ENCODE measurements at places on chromosomes 1 and 21.
A peak's percentile ranks its signal among the peaks of the same experiment; 100 is the strongest.

DNA sequence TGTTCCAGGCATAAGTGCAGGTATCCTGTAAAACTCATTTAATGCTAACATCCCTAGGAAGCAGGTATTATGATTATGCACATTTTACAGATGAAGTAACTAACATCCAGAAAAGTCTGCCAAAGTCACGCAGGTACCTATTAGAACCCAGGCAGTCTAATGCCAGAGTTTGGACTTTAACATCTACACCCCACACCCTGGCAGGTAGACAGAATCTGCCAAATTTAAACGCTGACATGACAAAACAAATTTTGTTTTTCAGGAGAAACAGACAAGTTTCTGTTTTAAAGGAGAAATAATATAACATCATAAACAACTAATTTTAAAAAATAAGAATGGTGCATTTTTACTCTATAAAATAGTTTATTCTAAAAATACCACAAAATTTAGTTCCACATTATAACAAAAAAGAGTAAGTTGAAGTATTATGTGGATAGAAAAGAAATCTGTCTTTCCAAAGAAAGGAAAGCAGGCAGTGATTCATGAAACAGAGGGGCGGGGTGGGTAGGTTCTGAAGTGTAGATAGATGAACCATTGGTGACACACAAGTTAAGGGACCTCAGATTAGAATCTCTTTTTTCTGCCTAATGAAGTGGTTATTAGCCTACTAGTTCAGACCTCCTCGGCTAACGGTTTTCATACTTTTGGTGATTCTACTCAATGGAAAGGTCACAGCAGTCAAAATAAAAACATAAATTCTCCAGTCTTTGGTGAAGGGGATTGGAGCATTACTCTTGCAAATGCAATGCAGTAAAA is 1.7 kb downstream of the ASPM start:
- peak; percentile 14 for ATAC-seq

DNA sequence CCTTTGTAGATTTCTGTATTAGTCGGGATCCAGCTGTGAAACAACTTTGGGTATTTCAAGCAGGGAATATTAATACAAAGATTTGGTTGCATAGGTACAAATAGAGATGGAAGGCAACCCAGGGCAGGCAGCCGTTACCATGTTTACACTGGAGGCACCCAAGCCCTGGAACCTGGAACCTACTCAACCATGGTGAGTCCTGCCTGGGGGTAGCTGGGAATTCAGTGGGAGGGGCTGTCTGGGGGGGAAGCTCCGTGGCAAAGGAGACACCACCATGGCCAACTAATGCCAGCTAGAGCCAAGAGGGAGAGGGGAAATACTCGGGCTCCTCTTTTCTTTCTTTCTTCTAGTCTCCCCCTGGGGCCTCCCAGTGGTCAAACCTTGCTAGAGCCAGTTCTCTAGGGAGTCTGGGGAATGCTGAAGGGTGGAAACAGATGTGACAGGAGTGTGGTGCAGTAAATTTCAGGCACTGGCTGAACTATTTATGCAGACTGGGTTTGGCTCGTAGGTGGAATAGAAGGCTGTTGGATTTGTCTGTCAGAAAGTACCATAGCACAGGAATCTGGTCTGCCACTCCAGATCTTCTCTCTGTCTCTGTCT is 91.9 kb upstream of the CACNA1E start:
- no peak for ATAC-seq

GRCh38 chr1:169886422-169886821 is 7.3 kb downstream of the SCYL3 start:
- ATAC-seq, result no peak

- no peak for ATAC-seq
Observed at GRCh38 chr21:45972353-45972715, 9.2 kb upstream of the COL6A1 start.

- no peak for ATAC-seq
Observed at GRCh38 chr1:221797506-221797905, 55.6 kb upstream of the DUSP10 start.

GRCh38 chr1:92538413-92539061 is 51.8 kb upstream of the GFI1 start:
- peak; percentile 39 for ATAC-seq

DNA sequence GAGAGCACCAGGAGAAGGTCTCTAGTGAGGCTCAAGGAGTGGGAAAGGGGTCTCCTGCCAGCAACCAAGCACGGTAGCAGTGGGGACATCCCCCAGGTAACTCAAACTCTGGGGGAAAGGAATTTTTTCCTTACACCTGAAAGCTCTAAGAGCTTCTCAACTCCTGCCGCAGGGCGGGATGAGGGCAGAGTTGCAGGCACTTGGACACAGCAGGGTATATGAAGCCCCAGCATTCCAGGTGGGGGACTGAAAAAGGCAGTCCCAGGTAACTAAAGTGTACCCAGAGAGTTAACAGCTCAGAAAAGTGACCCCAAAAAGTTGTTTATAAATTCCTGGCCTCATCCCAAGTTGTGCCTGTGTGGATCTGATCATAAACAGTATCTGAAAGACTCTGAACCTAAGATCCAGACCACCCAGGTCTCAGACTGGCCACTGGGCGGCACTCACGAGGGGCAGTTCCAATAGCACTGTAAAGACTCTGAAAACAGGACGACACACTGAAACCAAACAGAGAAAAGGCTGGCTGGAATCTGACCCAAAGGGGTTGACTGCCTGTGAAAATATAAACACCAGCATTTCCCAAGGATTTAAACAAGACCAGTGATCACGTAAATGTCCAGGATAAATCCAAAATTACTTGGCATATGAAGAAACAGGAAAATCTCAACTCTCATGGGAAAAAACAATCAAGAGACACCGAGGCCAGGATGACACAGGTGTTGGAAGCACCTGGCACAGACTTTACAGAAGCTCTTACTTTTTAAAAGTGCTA is 47.5 kb downstream of the HSF2BP start:
- ATAC-seq, result peak; percentile 95

DNA sequence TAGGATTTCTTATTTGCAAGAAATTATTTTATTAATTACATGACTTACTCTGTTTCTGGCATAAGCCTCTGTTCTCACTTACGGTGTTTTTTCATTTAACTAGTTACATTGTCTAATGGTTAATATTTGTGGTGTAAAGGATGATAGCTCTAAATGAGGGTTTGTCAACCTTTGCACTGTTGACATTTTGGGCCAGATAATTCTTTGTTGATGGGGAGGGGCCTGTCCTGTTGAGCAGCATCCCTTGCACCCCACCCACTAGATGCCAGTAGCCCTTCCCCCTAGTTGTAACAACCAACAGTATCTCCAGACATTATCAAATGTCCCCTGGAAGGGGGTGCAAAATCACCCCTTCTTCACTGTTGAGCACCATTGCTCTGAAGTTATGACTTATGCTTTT is 83.6 kb upstream of the SLC44A3 start:
- no peak for ATAC-seq

GRCh38 chr1:71462247-71462646 is 381.4 kb upstream of the ZRANB2 start:
- ATAC-seq, result no peak

- ATAC-seq, result no peak
Observed at GRCh38 chr1:79603843-79604242, 597.3 kb upstream of the ADGRL4 start.

GRCh38 chr21:46346296-46347202 is 22.6 kb downstream of the PCNT start:
- ATAC-seq, result no peak

DNA sequence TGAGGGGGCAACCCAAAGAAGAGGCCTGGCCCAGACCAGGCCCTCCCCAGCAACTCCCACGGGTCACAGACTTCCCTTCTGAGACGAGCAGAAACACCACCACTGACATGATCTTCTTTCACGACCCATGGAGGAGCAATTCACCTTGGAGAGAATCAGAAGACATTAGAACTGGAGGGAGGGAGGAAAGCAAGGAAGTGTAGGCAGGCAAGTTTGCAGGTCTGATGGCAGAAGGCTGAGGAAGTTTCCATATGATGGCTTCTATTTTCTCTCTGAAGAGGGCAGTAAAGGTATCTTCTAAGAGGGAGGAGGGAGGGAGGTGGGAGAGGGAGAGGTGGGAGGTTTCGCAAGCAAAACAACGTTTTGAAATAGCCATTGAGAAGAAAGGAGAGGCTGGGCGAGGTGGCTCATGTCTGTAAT is 1.4 kb upstream of the UBXN10 start:
- no peak for ATAC-seq

DNA sequence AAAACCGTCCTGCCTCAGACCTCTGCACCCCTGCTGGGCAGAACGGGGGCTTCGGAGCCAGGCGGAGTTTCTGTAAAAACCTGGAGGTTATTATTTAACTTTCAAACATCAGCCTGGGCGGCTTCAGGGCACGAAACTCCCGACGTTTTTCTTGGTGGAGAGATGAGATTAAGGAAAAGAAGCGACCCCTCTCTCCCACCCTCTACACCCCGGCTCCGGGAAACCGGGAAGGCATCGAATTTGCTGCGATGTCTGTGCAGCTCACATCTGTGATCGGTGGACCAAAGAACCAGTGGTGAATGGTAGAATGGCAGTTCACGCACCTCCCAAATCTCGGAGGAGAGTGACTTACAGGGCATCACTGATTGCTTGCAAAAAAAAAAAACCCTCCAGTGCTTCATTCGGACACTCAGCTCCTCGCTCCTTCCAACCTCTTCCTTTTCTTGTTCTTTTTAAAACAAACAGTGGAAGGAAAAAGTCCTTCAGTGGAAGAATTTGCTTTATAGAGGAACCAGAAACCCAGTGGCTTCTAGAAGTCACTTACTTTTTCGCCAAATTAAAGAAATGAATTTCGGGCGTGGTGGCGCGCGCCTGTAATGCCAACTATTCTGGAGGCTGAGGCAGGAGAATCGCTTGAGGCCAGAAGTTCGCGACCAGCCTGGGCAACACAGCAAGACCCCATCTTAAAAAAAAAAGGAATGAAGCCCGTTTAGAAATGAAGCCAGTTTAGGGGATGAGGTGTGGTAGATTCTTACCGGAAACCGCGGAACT is 884 bp downstream of the PHACTR4 start:
- ATAC-seq, result peak; percentile 51

GRCh38 chr1:5297886-5298239 is 643.5 kb downstream of the AJAP1 start:
- ATAC-seq, result no peak

DNA sequence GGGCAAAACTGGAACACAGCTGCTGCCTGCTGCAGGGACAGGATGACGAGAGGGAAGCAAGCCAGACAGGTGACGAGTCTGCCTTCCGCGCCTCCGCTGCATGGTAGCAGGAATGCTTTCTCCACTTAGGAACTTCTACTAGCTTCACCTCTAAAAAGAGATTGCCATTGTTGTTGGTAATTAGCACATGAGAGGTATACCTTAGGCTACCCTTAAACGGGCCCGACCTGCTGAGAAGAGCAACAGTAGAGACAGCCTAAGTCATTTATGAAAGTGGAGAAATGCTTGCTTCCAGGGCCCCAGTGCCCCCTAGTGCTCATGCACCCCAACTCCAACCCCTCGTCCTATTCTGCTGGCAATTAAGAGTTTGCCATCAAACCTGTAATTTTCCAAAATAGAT is 96.9 kb upstream of the AKT3 start:
- peak; percentile 68 for ATAC-seq

DNA sequence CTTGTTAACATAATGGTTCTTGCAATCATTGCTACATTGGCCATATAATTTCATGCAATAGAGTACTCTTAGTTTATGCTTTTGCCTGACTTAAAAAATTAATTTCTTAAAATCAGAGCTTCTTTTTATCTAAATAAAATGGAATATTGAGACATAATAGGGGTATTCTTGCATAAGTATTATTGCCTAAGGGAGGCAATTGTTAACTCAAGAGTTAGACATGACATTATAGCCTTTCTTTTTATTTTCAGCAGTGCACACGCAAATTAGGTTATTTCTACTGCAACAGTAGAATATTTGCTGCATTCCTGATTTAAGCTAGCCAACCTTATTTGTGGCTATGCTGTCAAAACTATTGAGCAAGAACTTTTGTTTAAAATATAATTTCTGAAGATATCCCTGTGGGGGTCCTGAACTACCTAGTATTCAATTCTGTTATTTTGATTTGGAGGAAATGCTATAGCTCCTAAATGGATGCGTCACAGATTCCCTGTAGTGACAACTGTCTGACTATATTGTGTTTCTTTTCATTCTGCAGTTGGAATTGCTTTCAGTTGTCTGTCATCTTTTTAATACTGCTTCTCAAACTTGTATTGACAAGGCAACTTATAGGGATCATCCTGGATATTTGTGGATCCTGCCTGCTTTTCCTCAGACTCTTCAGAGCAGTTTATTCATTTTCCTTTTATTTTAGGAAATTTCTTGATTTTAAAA is 211.0 kb downstream of the PATJ start:
- no peak for ATAC-seq

GRCh38 chr1:35591211-35591610 is 18.1 kb downstream of the TFAP2E start:
- ATAC-seq, result no peak

GRCh38 chr1:116130356-116130755 is 19.2 kb downstream of the MAB21L3 start:
- ATAC-seq, result no peak

DNA sequence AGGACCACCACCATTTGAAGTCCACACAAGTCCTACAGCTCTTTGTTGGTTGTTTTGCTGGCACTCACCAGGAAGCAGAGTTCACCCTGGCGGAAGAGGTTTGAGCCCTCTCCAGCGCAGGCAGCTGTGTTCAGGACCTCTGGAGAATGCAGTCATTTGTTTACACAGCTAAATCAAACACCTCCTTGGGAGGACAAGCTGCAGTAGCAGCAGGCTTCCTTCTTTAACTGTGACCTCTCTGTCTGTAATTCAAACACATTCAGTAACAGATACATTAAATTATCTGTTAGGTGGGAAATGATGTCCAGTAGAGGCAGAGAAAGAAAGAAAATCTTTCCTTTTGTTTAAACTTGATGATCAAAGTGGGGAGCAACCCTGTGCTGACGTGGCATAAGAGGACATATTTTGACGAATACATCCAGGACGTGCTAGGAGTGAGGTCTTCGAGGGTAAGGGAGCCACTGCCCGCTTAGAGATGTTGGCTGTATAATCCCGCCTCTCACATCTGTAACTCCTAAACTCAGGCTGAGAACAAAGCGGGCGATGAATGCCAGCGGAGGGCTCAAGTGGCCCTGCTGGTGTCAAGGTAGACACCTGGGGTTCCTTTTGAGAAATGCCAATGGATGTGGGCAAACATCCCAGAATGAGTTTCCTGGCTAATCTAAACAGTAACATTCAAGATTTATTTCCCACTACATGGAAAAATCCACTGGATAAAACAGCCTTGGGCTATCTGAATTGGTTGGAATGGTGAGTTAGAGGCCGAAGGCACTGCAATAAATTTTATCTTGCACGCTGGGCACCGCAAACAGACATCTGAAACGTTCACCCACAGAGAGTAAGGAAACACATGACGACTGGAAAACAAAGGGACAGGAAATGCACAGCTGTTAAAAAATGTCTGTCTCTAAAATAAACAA is 51.7 kb downstream of the ABCA4 start:
- no peak for ATAC-seq

Measured in SK-N-SH treated with all-trans-retinoic acid at 6 μM for 48 hours (cell line).